M059J (cell line): ENCODE measurements at places on chromosomes 3 and 15.

- no peak for DNase-seq
Measured at GRCh38 chr15:29704950-29705597, 117.2 kb downstream of the TJP1 start.

DNA sequence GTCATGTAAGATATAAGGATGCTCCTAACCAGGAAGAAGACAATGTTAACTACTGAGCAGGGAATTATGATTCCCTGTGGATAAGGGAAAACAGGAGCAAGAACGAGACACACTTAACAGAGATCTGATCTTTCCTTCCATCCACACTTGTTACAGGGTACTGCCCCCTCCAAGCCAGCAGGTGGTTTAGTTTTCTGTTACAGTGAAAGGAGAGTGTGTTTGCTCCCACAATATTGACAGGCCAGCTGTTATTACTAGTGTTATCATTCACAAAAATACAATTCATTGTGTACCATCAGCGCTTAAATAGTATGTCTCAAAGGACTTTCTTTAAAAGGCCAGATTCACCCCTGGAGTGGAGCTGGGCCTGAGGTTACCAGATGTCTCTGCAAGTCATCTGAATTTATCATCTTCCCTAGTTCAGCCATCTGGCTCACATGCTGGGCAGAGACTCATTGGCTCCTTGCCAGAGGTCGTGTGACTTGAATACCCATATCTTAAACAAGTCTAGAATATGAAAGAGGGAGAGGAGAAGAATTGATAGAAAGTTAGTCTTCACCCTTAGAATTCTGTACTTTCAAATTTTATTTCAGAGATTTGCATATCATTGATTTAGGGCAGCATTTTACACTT is 16.8 kb upstream of the FMN1 start:
- no peak for DNase-seq

GRCh38 chr3:139456386-139456785 is 19.9 kb downstream of the RBP2 start:
- DNase-seq, result no peak

DNA sequence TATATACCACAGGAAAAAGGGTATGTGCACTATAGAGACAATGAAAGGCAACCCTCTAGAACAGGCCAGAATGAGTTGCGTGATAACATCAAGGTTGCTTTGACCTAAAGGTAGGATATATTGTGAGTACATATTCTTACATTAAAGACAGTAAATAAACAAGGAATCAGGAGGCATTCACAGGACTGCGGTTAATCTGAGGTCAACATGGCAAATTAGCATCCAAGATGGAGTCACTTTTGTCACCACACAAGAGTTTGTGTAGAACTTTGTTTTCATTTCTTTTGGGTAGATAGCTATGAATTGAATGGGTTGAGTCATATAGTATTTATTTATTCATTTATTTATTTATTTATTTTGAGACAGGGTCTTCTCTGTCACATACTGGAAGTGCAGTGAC is 11.5 kb upstream of the SCAP start:
- no peak for DNase-seq
